ENCODE measurements at places on chromosomes 12 and 14.

- no peak for DNase-seq
Observed at GRCh38 chr12:102611995-102612394, 131.6 kb upstream of the IGF1 start.

GRCh38 chr14:24674204-24674970 lies 40.4 kb upstream of the GZMB start:
- no peak for DNase-seq

DNA sequence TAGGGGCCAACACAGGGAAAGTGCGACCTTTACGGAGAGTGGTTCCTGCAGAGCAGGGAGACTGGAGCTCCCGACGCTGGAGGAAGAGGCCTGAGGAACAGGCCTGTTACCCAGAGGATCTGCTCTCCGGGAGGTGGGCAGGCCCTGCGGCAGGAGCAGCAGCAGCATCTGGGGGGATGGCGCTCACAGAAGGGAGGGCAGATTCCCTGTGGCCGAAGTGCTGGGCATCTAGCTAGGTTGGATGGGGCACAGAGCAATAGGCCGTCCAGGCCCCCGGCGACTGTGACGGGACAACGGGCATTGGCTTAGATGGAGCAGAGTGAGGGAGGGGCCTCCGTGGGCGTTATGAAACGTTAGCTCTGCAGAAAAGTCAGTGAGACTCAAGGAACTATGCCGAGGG lies 135.6 kb downstream of the PIWIL1 start:
- no peak for DNase-seq

- DNase-seq, result no peak
Observed at GRCh38 chr12:84497819-84498218, 414.8 kb downstream of the SLC6A15 start.

DNA sequence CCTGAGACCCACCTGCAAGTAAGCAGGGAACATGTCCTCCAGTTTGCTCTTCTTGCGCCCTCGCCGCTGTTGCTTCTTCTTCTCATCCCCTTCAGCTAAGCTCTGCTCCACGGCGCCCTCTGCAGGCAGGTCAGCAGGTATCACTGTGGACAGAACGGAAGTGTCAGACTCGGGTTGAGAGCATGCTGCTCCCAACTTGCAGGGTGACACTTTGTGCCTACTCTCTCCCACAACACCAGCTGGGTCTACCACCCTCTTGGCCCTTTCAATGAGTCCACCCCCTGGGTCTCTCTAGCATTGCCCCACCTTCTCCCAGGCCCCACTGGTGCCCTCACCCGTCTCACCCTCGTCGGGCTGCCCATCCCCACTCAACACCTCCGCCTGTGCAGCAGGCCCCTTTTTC lies 16.7 kb downstream of the KMT2D start:
- peak; percentile 67 for DNase-seq

DNA sequence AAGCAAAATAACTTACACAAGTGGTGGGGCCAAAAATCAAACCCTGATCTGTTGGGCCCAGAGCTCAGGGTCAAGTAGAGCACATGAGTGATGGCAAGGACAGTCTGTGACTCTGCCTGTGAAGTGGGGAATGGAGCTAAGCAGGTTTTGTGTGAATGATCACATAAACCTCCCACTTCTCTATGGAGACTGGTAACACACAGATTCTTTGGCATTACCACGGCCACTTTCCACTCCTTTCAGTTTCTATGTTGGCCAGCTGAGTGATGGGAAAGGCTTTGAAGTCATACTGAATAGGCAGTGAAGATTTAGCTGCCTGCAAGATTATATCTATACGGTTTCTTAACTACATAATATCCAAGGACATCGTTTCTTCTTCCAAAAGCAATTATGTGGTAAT lies 97.9 kb downstream of the ARMH4 start:
- DNase-seq, result no peak

DNA sequence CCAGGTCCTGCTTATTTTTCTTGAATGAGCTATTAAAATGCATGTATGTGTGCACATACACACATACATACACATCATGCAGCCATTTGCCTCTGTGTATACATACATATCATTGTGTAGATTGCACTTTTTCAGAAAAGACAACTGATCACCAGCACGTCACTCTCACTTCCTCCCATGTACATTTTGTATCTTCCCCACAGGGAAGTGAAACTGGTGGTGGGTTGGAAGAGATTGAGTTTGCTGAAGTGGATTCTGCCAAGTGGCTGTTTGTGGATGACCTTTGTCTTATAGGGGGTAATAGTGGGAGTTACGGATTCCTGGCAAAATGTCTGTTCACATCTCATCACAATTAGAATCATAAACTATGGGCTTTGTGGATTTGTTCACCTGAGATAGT lies 448.6 kb downstream of the RAD51B start:
- DNase-seq, result no peak

- DNase-seq, result peak; percentile 25
Observed at GRCh38 chr12:10873378-10873777, 10.7 kb downstream of the PRH1 start.

DNA sequence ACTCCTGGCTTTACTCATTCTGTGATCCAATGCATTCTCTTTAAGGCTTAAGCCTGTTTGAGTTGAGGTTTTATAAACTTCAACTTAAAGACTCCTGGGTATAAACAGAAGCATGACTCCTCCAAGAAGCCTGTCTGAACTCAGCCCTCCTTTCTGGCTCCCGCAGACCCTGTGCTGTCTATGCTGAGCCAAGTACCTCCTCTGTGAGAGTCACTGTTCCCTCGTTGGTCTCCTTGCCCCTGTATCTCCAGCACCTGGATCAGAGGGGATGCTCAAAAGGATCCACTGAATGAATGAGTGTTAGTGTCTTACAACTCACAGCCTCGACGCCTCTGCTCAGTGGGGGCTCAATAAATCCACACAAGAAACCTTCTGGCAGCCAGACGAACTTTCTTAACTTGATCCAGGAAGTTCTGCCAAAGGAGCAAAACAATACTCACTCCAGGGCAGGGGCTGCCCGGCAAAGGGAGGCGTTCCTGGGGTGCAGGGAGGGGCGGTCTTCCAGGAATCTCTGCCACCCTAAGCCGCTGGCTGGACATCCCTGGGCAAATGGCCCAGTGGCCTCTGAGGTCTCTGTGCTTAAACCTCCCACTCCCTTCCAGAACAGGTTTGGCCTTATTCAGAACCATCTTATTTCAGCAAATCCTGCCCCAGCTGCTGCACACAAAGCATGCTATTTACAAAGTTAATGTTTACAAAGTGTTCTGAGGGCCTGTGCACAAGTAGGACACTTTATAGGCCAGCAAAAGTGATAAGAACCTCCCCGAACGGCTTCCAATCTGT lies 32.9 kb downstream of the MAP1LC3B2 start:
- DNase-seq, result peak; percentile 56

- no peak for DNase-seq
Observed at GRCh38 chr14:44040561-44040960, 466.5 kb downstream of the FSCB start.

DNA sequence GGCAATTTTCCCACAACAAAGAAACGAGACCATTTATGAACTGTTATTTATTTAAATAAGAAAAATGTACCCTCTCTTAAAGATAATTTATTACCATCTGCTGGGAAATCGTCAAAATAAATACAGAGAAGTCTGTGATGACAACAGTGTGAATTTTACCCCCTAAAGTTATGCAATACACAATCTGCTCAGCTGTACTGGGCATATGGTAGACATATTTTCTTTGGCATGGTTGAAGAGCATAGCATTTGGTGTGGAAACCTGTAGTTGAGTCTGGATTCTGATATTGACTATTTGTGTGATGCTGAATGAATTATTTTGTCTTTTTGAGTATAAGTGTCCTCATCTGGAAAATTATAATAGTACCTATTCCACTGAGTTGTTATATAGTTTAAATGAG lies 60.0 kb downstream of the CFAP54 start:
- DNase-seq, result no peak

DNA sequence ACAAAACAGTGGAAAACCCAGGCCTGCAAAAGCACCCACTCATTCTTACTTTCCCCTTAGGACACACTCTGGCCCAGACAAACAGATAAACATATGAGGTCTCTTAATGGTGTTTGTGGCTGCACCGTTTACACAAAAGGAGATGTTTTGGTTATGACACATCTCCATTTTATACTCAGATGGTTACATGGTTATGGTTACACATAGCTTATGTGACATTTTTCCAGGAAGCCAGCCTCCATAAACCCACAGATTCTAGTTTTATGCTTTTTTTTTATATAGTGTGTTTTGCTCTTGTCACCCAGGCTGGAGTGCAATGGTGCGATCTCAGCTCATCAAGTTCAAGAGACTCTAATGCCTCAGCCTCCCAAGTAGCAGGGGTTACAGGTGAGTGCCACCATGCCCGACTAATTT lies 3.5 kb upstream of the KLRD1 start:
- DNase-seq, result peak; percentile 11

GRCh38 chr14:62097072-62097471 lies 334.9 kb downstream of the SNAPC1 start:
- DNase-seq, result no peak

- no peak for DNase-seq
Observed at GRCh38 chr14:102479107-102479506, 30.5 kb downstream of the ANKRD9 start.

DNA sequence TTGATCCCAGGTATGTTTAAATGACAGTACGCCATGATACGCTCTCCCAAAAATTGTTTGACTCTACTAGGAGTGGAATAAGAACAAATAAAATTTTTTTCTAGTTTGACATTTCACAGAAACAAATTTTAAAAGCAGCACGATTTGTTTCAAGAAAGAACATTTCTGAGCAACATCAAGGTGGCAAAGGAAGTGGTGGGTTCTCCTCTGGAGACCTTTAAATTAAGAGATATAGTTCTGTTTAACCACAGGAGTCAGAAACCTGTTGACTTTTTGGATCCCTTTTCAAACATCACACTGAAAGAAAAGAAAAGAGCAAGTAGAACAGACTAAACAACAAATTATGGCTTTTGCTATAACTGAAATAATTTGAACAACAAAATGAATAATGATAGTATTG lies 2.5 kb upstream of the SLC6A13 start:
- no peak for DNase-seq

DNA sequence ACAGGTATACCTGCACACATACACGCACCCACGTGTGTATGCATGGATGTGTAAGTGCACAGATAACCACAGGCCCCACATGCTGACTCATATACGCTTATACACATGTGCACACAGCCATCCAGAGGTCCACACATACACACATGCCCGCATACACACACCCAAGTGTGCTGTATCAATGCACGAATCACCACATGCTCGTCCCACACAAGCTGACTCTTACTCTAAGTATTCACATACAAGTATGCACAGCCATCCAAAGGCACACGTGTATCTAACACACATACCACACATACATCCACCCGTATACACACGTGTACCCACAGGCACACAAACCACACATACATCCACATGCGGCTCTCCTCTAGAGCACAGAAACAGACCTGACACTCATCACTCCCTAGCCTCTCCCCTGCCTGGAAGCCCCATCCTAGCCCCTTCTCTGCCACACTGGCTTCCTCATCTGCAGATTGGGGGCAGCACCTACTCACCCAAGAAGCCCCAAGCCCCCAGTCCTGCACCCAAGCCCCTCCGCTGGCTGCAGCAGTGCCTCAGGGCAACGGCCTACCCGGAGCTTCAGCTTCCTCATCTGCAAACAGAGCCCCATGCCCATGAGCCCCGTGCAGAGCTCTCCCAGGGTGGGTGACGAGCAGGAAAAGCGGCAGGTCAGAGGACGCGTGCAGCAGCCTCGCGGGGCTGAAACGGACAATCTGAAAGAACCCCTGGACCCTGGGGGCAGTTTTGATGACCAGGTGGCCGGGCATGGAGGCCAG lies 105.4 kb downstream of the NCOR2 start:
- DNase-seq, result no peak

DNA sequence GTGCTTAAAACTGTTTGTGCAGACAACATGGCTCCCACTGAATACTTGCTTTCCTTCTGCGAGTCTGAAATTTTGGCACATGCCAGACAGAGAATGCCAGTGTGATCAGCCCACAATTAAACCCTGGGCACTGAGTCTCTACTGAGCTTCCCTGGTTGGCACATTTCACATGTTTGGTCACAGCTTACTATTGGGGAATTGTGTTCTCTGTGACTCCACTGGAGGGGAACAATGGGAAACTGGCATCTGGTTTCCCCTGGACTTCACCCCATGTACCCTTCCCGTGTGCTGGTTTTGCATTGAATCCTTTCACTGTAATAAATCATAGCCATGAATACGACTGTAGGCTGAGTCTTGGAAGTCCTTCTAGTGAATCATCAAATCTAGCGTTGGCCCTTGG lies 64.9 kb downstream of the EFCAB11 start:
- no peak for DNase-seq

DNA sequence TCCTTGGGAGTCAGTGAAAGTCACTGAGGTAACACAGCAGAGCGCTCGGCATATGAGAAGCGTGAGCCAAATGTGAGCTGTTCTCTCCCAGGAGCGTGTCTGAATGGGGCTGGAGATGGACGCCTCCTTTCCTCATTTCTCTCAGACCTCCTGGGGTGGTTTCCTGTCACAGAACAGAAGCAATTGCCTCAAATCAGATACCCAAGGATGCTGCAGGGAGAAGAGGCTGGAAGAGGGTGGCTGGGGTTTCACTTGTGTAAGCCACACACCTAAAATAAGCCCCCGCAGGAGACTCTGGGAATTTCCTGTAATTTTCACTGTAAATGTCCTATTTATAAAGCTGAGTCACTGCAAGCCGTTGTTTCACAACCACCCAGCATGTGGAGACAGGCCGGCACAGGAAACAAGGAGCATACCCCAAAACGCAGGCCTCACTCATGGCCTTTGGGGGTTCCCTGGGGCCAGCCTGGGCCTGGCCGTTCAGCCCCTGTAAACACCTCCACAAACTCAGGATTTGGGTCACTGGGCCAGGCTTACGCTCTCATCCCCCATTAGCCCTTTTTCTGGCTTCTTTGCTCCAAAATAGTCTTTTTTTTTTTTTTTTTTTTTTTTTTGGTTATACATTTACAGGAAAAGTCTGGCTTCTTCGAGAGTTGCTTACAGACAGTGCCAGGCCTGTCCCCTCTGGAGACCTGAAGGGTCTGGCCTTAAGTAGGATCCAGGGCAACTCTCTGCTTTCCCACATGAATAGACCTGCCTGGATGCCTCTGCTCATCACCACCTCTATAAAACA lies 55.3 kb downstream of the VCPKMT start:
- peak; percentile 78 for DNase-seq

GRCh38 chr14:103188810-103189480 lies 65.7 kb downstream of the TNFAIP2 start:
- DNase-seq, result peak; percentile 20

- DNase-seq, result no peak
Observed at GRCh38 chr14:60095231-60095630, 3.5 kb downstream of the PCNX4 start.

DNA sequence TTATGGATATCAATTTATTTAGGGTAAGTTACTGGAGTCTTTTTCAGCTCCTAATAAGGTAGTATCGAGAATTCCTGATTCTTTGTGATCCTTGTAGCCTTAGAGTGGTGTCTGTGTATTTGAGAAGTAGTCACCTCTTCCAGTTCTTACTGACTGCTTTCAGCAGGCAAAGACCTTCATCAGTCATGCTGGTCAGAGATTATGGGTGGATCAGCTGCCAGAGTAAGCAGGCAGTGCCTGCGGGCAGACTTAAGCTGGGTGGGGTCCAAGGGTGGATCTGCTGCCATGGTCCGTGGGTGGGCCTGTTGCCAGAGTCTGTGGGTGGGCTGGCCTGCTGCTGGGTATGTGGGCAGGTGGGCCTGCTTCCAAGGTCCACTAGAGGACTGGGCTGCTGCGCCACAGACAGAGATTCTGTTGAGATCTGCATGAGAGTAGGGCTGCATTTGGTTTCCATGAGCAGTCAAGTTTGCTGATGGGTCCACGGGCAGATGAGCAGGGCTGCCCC lies 188.7 kb downstream of the ANO2 start:
- peak; percentile 15 for DNase-seq
